CD14-positive monocyte (primary cell): ENCODE measurements at places on chromosomes 12 and 14.

- no peak for DNase-seq
Measured at GRCh38 chr12:68252077-68252476, 1.3 kb downstream of the IL22 start.

DNA sequence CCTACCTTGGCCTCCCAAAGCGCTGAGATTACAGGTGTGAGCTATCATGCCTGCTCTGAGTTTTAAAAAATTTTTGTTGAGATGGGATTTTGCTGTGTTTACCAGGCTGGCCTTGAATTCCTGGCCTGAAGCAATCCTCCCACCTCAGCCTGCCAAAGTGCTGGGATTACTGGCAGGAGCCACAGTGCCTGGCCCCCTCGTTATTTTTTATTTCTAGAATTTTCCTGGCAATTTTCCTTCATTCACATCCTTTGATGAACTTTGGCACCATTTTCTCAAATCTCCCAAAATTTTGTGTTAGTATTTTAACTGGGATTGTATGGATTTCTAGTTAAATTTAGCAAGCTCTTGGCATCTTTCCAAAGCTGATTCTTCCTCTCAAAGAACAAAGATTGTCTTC is 24.6 kb upstream of the SCARB1 start:
- DNase-seq = no peak

GRCh38 chr12:132686825-132687210 is 324 bp downstream of the POLE start:
- no peak for DNase-seq

DNA sequence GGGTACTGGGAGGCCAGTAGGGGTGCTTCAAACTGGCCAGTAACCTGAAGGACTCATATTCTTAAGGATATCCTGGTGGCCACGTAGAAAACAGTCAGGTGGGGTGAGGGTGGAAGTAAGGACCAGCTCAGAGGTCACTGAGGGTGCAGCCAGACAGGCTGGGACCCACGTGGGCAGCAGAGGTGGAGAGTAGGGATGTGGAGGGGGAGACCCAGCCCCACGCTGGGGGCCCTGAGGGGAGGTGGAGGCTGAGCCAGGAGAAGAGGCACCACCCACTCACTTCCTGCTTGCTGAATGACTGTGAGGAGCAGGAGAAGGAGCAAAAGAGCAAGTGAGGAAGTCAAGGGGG is 12.6 kb upstream of the SERPINA3 start:
- no peak for DNase-seq

- DNase-seq = no peak
Measured at GRCh38 chr12:132146098-132146497, 1.8 kb downstream of the NOC4L start.

DNA sequence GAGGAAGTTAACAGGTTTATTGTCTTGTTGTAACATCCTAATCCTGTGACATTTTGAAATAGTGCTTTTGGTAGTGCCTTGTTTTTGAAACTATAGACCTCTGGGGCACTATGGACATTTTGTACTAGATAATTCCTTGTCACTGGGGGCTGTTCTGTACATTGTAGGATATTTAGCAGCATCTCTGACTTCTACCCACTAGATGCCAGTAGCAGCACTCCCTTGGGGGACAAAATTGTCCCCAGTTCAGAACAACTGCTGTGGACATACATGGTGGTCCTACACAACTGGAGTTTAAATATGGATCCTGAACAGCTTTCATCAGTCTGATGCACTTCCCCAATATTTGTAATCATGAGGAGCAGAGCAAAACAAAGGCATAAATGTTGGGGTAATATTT is 264.7 kb downstream of the RAD51B start:
- no peak for DNase-seq

GRCh38 chr14:87690076-87690613 is 302.8 kb downstream of the GALC start:
- DNase-seq = no peak

GRCh38 chr12:118714051-118714460 is 267.3 kb upstream of the SRRM4 start:
- DNase-seq = no peak
